ENCODE measurements at places on chromosomes 11 and 22.

DNA sequence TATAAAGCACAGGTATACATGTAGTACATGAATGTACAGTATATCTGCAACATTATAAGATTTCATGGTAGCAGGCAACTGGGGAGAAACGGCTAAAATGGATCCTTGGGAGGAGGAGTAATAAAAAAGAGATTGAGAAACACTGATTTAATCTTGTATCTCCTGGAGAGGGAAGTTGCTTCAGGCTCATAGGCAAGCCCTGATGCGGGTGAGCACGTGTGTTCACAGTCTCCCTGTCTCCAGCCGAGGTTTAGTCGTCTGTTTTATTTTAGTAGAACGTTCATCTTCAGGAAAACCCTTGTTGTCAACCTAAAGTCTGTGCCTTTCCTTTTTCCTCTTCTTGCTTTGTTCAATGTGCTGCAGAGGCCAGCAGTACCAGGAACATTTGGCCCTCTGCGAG, 21.8 kb upstream of the SLC25A18 start:
- no peak for DNase-seq

- no peak for DNase-seq
Observed at GRCh38 chr11:5136261-5136660, 1.9 kb downstream of the OR52A5 start.

GRCh38 chr11:15625691-15626090, 511.0 kb downstream of the INSC start:
- DNase-seq, result no peak

DNA sequence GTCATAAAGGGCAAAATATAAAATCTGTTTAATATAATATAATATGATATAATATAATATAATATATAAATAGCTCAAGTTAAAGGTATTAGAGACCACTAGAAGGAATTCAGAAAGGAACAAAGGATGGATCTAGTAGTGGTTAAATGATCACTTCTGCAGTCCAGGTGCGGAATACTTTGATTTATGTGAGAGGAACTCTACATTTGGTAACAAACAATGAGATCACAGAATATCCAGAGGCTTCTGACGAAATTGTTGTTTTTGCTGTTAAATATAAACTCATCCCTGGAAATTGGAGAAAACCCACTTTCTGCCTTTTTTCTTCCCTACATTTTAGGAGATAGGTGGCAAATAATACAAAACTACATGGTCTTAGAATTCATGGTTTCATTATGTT, 36.0 kb downstream of the ATXN10 start:
- no peak for DNase-seq

- no peak for DNase-seq
Observed at GRCh38 chr11:91497847-91498246, 726.8 kb upstream of the FAT3 start.

DNA sequence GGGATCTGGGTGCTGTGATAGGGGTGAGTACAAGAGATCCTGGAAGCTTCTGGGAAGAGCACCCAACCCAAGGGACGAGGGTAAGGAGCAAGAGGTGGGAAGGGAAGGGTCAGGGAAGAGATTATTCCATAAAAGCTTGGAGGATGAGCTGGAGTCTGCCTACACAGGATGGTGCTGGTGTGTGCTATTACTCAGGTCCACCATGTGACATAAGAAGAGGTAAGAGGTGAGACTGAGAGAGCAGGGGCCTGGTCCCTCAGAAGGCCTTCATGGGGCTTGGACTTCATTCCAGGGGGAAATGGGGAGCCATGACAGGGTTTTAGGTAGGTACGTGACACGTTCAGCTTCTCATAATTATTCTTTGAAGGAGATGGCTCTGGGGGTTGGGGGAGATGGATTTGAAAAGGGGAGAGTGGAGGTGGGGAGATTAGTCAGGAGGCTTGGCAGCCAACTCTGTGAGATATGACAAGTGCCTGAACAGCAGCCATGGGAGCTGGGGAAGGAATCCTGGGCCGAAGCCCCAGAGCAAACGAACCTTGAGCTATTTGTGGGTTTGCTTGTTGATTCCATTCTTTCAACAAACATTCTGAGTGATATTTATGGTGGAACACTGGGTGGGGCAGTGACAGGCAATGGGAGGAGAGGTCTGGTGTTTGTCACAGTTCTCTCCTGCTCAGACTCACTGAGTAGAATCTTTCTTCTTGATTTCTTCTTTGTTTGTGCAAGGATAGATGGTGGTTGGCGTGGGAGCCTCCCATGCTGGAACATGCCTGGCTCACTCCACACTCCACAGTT, 11.2 kb upstream of the NCAM1 start:
- peak; percentile 86 for DNase-seq

DNA sequence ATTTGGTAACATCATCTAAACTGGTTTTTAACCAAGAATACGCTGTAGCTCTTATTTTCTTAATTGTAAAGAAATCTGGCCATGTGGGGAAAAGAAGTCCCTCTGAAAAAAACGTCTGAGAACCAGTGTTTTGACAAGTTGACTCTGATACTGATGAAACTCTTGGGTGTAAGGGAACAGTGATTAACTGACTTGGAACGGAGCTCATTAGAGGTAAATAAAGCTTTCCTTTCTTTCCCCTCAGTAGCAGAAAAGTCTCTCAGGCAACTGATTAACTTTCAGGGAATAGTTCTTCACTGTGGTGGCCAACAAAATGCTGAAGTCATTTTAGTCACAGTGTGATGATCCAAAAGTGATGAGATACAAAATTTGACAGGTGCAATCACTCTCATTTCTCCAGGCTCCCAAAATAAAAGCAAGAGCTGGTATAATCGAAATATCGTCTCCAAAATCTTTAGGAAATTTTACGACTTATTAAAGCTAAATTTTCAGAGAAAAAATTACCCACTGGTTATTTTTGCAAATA, 52.3 kb downstream of the SLC36A4 start:
- no peak for DNase-seq

DNA sequence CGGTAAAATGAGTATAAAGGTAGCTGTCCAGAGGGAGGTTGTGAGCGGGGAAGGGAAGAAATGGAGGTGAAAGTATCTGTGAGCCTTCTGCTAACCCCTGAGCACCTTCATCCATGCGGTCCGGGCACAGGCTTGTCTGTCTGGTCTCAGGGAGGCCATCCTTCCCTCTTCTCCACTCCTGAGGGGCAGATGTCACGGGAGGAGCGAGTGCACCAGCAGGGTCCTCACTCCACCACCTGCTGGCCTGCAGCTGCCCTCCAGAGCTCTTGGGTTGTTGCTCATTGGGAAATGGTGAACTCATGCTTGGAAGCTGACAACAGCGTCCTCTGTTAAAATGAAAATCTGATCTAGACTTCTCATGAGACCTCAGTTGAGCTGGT, 33.8 kb upstream of the WNT11 start:
- no peak for DNase-seq

DNA sequence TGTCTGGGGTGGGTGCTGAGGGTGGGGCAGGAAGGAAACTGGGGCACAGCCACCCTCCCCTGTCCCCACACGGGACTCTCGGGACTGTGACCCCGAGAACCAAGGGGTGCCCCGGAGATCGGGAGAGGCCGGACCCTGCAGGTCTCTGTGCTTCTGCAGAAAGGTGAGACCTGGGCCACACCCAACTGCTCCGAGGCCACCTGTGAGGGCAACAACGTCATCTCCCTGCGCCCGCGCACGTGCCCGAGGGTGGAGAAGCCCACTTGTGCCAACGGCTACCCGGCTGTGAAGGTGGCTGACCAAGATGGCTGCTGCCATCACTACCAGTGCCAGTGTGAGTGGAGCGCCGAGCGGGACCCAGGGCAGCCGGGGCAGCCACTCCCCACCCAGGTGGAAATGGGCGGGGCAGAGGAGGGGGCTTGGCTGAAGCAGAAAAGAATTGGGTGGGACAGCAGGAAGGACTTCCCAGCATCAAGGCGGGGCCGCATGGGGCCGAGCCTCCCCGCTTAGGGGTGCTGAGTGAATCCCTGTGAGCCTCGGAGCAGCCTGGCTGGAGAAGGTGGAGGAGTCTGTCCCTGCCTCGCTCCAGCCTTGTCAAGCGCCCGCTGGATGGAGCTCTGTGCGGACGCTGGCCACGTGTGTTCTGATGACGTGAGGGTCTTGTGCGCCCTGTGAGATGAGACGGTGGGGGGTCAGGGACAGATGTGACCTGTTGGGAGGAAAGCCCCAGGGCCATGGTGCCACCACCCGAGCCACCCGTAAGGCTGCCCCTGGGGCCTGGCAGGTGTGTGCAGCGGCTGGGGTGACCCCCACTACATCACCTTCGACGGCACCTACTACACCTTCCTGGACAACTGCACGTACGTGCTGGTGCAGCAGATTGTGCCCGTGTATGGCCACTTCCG, 29.3 kb upstream of the MUC5B start:
- no peak for DNase-seq

- no peak for DNase-seq
Observed at GRCh38 chr11:119572481-119573424, 149.8 kb upstream of the THY1 start.

DNA sequence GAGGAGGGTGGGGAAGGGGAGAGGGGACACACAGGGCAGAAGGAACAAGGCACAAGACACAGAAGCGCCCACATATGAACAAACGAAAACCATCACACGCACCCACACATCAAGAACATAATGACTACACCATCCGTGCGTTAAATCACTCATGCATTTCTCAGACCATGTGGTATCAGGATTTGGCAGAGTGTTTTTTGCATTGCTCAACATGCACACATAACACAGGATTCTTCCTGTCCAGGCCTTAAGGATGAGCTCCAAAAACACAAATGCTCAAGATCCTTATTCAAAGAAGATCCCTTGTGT, 309.5 kb downstream of the CADM1 start:
- no peak for DNase-seq

- DNase-seq, result peak; percentile 27
Observed at GRCh38 chr22:40107851-40108378, 69.8 kb upstream of the TNRC6B start.

DNA sequence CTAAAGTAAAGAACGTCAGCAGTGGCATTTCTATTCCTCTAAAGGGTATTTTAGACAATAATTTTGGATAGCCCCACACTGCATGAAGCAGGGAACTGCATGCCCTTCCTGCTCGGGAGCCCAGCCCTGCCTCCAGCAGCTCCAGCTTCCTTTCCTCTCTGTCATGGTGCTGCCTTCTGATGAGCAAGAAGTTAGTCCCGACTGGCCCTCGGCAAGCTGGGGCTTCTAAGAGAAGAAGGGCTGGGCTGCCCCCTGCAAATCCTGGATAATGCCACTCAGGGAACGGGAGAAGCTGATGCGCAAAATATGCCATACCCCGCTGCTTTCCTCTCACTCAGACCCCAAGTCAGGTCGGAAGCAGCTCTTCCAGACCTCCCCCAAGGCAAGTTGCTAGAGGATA, 296.4 kb downstream of the ETS1 start:
- DNase-seq, result no peak

GRCh38 chr11:561148-562003, 606 bp downstream of the RASSF7 start:
- no peak for DNase-seq

- no peak for DNase-seq
Observed at GRCh38 chr11:94283678-94284077, 20.7 kb upstream of the IZUMO1R start.

DNA sequence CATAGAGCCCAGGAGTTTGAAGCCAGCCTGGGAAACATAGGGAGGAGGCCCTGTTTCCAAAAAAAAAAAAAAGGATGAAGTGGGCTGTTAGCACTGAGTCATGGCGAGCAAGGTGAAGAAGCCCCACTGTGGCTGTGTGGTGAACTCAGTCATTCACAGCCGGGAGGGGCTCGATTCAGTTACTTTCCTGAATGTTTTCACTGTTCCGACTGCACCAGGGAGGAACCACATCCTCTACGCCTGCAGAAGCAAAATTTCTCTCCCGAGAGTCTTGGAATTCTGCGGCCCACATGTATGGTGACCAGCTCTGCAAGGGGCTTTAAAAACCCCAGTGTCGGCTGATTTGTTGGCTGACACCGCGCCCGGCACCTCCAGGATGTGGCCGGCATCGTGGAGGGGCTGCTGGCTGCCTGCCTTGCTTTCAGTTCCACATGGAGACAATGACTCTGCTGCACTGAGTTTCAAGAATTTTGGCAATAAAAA, 27.8 kb upstream of the GRAMD4 start:
- no peak for DNase-seq

- no peak for DNase-seq
Observed at GRCh38 chr22:39362271-39362670, 12.5 kb downstream of the SYNGR1 start.

- DNase-seq, result peak; percentile 68
Observed at GRCh38 chr11:63738720-63739360, 29.7 kb downstream of the ZFTA start.

DNA sequence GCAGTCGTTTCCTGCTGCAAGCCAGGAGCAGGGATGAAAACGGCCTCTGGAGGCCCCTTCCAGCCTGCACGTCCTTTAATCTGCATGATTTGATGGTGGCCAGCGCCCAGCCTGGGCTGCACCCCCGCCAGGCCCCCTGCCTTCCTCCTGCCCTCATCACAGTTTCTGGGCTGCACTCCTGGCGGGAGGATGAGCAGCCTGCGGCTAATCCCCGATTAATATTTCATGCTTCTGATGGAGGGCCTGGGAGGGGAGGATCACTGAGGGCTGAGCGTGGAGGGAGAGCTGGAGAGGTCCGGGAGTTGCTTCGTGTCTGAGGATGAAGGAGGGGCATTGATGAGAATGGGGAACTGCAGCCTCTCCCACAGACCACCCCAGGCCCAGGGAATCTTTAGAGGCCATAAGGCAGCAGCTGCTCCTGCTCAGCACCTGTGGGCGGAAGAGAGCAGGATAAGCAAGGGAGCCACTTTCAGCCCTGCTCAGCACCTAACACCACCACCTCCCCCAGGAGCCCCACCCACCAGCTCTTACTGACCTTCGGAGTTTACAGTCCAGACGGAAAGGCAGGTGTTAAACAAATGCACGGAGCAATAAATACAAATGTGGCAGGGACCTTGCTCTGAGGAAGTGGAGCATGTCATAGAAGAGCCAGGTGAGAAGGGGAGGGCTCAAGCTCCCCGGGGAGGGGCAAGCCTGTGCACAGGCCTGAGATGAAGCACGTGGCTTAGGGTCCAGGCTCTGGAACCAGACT, 135.0 kb upstream of the NECTIN1 start:
- DNase-seq, result no peak

DNA sequence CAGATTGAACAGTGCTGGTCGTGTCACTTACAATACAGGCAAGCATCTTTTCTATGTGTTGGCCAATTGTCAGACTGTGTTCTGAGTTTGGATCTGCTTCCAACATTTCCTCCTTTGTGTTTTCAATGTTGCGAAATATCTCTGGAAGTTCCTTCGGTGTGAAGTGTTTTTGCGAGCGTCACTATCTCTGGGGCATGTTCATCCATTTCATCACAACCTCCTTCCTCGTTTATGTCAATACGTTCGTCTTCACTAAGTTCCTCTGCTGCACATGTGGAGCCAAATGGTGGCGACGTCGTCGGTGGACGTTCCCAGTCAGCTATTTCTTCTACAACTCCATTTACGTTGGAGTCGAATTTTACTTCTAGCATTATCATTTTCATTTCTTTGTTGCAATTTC, 100.2 kb upstream of the LMO1 start:
- no peak for DNase-seq

Measured in uterus (tissue), 4 donors.